ENCODE measurements at places on chromosomes 4 and X. TPM values are rescaled to one million over a fixed set of nuclear protein-coding genes. Genes with fewer than 3 reads are reported as not detected.

- peaks cover 2% of the 10 kb centered on the region for H3K27me3 ChIP-seq
- peaks cover 5% of the 10 kb centered on the region for H3K36me3 ChIP-seq
- H3K4me1 ChIP-seq, result peaks cover 2% of the 10 kb centered on the region
These were observed 16.3 kb upstream of the NEIL3 start for GRCh38 chr4:177293208-177294033.

L1CAM gene
- total RNA-seq, result 5.2 TPM

HHIP gene
- total RNA-seq, result not detected

- H3K4me1 ChIP-seq, result no peaks in the 10 kb centered on the region
- no peak overlapping the region for H3K4me3 ChIP-seq
- no peaks in the 10 kb centered on the region for H3K36me3 ChIP-seq
These were observed 460.4 kb downstream of the RAPGEF2 start for GRCh38 chr4:159563257-159563656.

DNA sequence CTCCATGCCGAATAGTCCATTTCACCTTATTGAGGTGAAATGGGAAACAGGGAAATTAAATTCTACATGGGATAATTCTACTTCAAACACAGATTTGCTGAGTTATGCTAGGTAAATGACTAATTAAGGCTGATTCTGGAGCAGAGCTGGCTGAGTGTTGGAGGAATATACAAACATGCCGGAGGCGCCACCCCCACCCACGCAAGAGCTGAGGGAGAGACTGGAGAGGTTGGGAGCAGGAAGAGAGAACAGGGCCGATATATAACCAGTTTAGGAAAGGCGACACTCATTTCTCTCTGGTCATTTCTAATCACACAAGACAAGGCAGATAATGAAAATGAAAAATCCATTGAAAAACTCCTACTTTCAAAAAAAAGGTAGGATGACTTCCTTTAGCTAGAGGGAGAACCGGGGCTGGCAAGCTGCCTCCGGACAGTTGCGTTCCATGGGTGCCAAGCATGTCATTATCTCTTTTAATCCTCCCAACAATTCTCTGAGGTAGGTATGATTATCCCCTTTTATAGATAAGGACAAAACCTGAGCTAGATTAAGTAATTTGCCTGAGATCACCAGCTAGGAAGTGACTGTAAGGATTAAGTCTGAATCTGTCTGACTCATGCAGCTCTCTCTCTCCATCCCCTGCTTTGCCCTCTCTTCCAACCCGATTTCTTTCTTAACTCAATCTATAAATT lies 27.6 kb upstream of the CFAP299 start:
- H3K36me3 ChIP-seq, result no peaks in the 10 kb centered on the region
- no peak for DNase-seq
- no peaks in the 10 kb centered on the region for H3K4me1 ChIP-seq
- H3K27me3 ChIP-seq, result peaks cover 18% of the 10 kb centered on the region
- no peak overlapping the region for H3K4me3 ChIP-seq

- no peaks in the 10 kb centered on the region for H3K27me3 ChIP-seq
- no peak overlapping the region for H3K27ac ChIP-seq
- no peaks in the 10 kb centered on the region for H3K4me1 ChIP-seq
- H3K36me3 ChIP-seq, result no peaks in the 10 kb centered on the region
- DNase-seq, result no peak
These were observed 175.0 kb downstream of the APBB2 start for GRCh38 chr4:41039317-41039716.

HGFAC gene
- total RNA-seq, result not detected

EMCN gene
- not detected for total RNA-seq
